Hepatocyte (in vitro differentiated cells): ENCODE measurements at places on chromosomes 4 and X.

- no peak for DNase-seq
Observed at GRCh38 chr4:177375372-177375771, 65.7 kb downstream of the NEIL3 start.

DNA sequence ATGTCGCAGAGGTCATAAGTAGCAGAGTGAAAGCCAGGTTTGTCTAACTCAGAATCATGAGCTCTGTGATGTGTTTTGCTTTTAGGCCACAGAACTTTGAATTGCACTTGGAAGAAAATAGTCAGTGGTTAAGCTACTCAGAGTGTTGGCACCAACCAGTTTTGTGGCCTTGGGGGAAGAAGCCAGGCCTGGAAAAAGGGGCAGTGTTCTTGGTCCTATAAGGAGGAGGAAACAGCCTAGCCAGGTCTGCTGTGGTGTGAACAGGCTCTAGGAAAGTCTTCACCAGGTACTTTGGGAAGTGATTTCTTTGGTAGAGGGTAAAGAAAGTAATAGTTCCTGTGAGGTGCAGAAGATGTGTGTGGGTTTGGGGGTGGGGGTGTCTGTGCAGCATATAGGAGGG lies 49.2 kb downstream of the FHIP1A start:
- DNase-seq, result no peak

DNA sequence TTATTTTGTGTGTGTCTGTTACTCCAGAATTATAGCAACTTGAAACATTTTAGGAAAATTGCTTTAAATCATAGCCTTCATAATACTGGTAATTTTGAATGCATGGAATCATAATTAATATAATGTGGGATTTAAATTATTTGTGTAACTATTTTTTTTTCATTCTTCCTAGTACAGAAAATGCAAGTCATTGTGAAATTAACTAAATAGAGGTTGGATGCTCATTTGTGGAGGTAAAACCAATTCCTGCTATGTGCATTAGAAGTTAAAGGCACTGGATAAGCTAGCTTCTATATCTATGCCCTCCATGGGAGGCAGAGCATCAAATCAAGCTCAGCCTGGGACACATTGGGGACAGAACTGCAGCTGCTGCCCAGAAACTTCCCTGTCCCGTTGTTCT lies 1048.5 kb upstream of the PABPC4L start:
- DNase-seq, result no peak

- no peak for DNase-seq
Observed at GRCh38 chr4:168781926-168782325, 228.1 kb downstream of the CBR4 start.
